NCI-H1436 treated with DMSO at 0.1 percent for 48 hours (cell line): ENCODE measurements at places on chromosomes 3 and 15.

DNA sequence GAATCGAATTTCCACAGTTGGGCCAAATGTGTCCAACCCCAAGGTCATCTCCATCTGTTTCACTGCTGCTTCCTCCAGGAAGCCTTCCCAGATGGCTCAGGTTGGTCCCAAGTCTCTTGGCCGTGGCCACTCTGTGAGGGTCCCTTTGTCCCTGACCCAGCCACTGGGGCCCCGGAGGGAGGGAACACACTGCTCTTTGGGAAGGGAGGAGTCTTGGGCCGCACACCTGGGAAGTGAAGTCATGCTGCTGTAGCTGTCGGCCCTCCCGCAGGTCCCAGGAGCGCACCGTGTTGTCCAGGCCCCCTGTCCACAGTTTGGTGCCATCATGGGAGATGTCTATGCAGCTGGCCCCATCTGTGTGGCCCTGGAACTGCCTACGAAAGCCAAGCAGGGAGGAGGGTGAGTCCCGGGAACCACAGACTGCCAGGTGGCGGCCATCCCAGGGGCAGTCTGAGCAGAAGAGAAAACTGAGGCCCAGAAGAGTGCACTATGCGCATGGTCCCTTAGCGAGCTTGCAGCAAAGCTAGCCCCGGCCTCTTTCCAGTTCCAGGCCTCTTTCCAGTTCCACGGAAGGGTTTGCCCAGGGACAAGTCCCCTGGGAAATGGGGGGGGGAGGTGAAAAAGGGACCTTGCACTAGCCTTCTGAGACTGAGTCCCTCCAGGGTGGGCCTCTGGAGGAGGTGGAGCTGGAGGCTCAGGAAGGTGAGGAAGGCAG lies 44.6 kb downstream of the TLE3 start:
- DNase-seq = no peak

- no peak for DNase-seq
Measured at GRCh38 chr3:193850084-193850619, 257.1 kb downstream of the OPA1 start.

GRCh38 chr3:194019398-194020165 lies 116.4 kb upstream of the HES1 start:
- no peak for DNase-seq

DNA sequence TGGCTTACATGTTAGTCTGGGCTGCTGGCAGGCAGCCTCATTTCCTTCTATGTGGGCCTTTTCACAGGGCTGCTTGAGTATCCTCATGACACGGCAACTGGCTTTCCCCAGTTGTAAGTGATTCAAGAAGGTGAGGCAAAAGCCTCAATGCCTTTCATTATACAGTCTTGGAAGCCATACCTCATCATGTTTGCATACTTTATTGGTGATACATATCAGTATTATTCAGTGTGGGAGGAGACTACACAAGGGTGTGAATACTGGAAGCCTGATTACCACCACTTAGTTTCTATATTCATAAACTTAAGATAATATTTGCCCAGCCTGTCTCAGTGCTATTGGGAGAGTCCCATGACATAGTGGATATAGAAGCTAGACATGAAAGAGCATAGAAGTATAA lies 346.8 kb downstream of the SOX2 start:
- DNase-seq = no peak

GRCh38 chr15:88605189-88606069 lies 15.7 kb upstream of the AEN start:
- no peak for DNase-seq

DNA sequence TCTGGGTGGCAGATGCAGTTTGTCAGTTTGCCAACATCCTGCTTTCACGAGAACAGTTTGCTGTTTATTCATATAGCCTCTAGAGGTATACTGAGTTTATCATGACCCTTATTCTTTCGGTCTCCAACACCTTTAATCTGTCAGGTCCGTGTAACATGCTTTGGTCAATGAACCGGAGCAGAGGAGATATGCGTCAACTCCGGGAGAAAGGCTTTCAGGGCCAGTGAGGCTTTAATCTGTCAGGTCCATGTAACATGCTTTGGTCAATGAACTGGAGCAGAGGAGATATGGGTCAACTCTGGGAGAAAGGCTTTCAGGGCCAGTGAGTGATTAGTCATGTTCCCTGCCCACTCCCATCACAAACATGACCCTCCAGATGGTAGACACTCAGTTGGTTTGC lies 16.9 kb upstream of the GPD1L start:
- no peak for DNase-seq

- no peak for DNase-seq
Measured at GRCh38 chr3:87333393-87333892, 57.1 kb upstream of the POU1F1 start.

DNA sequence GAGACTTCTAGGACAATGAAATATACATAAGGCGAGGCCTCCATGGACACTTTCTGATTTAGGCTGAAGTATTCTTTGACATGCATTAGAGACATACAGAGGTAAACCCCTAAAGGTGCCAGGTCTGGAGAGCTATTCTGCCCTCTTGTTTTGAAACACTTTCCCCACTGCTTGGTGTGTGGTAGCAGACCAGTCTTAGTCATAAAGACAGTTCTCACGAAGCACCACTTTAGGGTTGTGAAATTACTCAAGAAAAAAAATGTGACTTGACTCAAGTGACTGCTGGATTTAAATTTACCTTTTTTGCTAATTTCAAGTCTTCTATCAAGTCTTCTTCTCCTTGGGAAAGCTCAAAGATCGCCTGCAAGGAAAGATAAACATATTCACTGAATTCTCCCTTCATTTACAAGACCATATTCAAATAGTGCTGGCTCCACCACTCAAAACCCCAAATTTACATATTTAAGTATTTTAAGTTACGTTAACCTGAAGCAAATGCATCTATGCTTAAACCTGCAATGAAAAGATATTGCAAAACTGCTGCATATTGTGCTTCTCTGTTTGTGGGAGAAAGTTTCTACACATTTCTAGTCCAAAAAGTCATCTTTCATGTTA lies 48.4 kb downstream of the ARHGEF3 start:
- no peak for DNase-seq

DNA sequence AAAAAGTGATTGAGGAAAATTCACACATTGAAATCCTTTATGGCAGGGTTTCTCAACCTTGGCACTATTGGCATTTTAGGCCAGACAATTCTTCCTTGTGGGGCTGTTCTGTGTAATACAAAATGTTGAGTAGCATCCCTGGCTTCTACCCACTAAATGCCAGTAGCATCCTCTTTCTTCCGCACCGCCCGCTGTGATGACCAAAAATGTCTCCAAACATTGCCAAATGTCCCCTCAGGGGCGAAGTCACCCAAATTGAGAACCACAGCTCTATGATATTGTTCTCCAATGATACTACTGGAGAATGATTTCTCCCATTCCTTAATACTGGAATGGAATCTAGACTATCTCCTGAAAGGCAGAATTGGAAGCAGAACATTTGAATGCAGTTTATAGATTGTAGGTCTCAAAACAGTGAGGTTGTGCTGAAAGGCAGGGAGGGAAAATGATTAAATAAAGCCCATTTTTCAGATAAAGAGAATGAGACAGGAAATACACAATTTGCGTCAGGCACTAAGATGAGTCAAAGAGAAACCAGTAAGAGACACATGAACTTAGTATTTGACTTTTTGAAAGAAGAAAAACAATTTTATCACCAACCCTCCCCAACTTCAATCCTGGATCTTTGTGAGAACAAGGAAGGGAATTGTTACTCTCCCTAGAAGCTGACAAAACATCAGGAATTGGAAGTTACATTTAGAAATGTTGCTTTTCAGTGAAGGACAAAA lies 101.6 kb upstream of the TNIK start:
- DNase-seq = no peak

DNA sequence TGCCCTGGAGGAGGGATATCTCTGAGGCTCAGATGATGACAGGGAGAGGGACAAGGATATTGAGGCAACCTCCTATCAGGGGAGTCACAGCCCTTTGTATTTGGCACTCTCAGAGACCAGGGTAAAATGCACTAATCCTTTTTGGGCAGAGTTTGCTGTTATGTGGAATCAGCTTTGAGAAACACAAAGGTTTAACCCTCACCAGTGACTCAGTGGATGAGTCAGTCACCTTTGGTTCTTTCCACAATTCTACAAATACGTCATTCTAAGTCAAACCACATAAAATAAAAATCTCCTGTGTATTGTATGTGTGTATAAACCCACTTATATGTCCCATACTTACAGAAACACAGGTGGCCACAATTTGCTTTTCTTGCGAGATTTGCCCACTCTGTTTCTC lies 5.1 kb downstream of the LSAMP start:
- no peak for DNase-seq

DNA sequence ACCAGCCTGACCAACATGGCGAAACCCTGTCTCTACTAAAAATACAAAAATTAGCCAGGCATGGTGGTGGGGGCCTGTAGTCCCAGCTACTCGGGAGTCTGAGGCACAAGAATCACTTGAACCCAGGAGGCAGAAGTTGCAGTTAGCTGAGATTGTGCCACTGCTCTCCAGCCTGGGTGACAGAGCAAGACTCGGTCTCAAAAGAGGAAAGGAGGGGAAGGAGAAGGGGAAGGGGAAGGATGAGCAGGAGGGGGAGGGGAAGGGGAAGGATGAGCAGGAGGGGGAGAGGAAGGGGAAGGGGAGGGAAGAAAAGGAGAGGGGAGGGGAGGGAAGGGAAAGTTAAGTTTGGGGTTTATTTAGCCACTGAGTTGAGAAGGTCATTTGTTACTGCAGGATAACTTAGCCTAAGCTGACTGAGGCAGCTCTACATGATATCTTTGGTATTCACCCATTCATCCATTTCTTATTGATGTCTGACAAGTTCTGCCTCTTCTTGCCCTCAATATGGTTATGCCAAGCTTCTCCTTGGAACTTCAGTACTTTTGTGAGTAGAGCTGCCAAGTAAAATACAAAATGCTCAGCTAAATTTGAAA lies 15.9 kb upstream of the ABHD2 start:
- DNase-seq = no peak

- DNase-seq = no peak
Measured at GRCh38 chr3:14858105-14858504, 39.3 kb downstream of the FGD5 start.
